ENCODE measurements at places on chromosomes 11 and 22.

- no peak for DNase-seq
Measured at GRCh38 chr11:82557274-82557673, 176.4 kb downstream of the FAM181B start.

DNA sequence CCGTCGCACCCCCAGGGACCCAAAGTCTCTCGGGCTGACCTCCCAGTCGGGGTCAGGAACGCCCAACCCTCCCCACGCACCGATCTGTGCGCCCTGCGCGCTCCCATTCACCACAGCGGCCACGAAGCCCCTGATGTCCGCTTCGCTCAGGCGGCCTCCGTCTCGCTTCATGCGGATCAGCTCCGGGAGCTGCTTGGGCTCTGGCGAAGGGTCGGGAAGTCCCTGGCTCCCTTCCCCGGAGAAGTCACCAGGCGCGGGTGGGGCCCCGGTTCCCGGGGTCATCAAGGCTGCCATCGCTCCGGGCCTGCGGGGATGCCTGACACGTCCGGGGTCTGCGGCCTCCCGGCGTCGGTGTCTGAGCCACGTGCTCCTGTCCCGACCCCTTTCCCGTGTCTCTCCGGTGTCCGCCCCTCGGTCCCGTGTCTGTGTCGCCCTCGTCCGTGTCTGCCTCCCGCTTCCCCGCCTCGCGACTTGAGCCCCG, 356 bp downstream of the TYMP start:
- DNase-seq: no peak

DNA sequence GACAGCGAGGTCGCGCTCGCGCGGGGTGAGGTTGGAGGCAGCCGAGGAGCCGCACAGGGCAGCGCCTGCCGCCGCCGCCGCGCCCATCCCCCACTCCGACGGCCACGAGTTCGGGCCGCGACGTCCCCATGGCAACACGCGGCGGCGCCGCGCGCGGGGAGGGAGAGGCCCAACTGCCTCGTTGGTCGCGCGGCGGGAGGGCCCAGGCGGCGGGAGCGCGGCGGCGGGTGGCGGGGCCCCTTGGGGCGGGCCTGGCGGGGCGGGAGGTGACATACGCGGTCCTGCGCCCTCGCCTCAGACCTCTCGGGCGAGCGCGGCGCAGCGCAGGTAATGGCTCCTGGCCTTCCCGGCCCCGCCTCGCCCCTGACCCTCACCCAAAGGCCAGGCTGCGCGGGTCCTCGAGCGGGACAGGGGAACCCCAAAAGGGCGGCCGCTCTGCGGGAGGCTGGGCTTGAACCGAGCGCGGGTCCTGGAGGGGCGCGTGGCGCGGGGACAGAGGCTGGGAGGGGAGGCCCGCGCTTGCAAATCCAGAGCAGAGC, at the start of gene DEUP1:
DEUP1 (plus strand) TSS at position 297 of the 539 bp plus-strand sequence. CDS start 1,518 bp downstream, outside the sequence.
- DNase-seq: no peak

DNA sequence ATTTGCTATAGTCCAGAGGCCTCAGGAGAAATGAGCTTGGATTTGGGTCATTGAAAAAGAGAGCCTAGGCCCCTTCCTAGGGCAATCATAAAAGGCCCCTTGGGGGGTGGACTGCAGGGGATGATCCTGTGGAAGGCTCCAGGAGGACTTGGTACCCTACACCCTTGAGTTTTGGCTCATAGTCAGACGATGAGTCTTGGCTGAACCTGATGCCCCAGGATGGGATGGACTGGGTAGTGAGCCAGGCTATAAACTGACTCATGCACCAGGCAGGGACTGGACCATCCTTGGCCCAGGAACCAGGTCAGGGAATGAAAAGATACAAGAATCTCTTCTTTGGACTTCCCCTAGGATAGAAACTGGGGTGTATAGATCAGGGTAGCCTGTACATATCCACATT, 54.2 kb downstream of the NAV2 start:
- no peak for DNase-seq

GRCh38 chr11:58965246-58965985, 26.1 kb downstream of the GLYATL1 start:
- DNase-seq: no peak

- DNase-seq: no peak
Measured at GRCh38 chr11:94326947-94327346, 22.6 kb downstream of the IZUMO1R start.

DNA sequence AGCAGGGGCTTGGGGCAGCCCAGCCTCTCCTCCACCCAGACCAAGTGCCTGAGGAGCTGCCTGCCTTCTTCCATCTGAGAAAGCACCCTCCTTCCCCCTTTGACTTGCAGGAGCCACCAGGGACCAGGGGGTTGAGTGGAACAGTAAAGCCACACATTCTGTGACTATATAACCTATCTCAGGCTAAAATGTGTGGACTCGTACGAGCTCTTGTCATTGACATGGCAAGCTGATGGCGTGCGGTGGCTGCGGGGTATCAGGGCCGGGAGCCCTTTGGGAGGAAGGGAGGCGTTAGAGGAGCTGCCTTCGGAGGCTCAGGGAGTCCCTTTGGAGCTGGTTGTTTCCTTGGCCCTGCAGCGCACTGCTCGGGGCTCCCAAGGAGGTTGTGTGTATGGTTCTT, 84.5 kb downstream of the CEP164 start:
- DNase-seq: no peak

- DNase-seq: no peak
Measured at GRCh38 chr22:38965614-38966379, 8.4 kb downstream of the APOBEC3A start.

- DNase-seq: no peak
Measured at GRCh38 chr11:96303064-96303463, 39.9 kb downstream of the MAML2 start.

GRCh38 chr11:61554172-61554988, 26.5 kb downstream of the SYT7 start:
- no peak for DNase-seq

DNA sequence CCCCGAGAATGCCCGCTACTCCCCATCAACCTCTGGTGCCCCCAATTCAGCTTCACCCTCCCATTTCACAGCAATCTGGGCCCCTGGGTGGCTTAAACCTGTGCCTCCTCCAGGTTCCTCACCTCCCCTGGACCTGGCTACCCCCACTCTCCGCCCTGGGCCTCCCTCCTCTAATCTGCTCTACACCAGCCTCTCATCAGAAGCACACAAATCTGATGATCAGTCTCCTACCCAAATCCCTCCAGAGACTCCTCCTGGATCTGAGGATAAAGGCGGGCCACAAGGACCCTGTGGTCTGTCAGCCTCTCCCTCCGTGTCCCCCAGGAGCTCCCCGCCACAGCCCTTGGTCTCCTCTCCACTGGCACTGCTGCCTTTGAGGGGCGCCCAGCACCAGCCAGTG, 23.2 kb upstream of the IGLL1 start:
- no peak for DNase-seq

DNA sequence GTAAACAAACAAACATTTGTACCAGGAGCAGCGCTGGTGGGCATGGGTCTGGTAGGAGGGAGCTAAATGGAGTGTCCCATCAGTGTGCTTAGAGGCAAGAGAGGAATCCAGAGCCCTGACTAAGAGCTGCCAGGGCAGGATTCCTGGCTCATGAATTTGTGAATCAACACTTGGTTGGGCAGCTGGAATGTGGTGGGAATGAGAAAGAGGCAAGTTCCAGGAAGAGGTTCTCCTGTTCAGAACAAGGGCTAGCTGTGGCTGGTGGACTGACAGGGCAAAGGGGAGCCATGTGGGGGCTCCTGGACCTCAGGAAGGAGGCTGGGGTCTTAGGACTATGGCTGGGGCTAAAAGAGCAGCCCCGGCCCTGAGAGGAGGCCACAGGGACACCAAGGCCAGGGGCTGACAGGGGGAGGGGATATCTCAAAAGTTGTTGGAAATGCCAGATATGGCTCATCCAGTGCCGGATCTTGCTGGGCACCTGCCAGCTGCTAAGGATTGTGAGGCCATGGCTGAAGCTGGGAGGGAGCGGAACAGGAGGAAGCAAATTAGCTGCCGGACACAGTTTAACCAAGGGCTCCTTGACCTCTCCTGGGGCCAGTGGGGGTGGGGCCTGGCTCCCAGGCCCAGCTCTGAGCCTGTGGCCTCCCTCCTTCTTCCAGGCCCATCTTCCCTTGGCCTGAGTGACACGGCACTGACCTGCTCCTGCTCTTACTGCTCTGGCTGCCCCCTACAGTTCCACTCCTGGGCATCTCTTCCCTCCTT, 14.6 kb upstream of the P2RY6 start:
- DNase-seq: no peak

DNA sequence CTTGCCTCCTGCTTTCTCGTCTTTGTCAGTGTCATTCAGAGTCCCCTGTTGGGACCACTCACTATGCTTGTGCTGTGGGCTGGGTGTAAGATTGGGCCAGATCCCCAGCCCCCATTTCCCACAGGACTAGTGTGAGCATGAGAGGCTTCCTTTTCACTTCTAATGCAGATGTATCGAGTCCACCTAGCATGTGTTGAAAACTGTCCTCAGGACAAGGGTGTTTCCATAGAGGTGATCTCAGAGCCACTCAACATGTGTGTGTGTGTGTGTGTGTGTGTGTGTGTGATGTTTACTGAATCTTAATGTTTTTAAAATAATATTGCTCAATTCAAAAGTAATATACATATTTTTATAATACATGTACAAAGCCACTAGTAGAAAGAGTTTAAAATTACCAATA, 11.4 kb upstream of the CD44 start:
- no peak for DNase-seq

GRCh38 chr11:105458071-105458470, 151.8 kb upstream of the GRIA4 start:
- no peak for DNase-seq

DNA sequence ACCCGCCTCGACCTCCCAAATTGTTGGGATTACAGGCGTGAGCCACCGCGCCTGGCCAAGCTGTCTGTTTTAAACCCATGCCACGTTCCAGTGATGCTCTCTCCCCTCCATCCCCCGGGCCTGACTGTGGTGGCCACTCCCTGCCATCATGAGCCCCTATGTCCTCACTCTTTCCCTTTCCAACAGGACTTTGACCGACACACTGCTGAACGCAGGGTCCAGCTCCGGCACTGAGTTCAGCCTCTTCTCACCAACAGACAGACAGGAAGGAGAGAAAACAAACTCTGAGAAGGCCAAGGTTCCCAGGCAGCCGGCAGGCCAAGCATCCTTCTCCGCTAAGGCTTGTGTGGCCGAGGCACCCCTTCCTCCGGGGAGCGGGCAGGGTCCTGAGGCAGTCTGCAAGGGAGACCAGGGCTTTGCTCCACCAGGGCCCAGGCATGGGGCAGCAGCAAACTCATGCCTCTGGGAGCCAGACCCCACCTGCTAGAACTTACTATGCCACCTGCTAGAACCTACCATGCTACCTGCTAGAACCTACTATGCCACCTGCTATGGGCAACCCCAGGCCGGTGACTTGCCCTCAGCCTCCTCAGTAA, 152.7 kb downstream of the CRYBB2 start:
- DNase-seq: no peak

DNA sequence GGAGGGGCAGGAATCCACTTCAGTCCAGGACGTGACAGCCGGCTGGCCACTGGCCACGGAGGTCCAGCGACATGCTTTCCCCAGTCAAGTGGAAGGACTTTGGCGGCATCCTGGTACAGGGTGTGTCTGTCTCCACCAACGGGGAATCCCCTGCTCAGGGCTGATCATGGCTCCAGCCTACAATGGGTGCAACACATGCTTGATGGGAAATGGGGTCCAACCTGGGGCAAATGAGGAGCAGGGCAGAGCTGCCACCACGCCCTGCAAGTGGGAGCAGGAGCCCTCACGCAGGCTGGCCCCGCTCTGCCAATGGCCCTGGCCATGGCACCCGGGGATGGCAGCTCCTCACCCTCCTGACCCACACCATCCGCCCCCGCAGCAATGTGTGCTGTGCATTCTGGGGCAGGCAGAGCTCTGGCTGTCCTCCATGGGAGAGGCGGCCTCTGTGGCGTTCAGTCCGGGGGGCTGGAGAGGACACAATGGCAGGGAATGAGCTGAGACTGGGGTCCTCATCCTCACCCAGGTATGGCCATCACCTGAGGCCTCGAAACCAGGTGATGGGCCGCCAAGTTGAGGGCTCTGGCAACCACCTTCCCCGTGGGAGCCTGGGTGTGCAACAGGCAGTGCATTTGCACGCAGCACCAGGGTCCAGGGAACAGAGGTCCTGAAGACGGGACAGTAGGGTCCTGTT, 5.8 kb upstream of the SEPTIN5 start:
- DNase-seq: no peak
